SW480 (cell line): ENCODE measurements at places on chromosomes 7 and 10.

- no peak for DNase-seq
These were observed 33.5 kb downstream of the SVOPL start for GRCh38 chr7:138667535-138668228.

GRCh38 chr7:124351950-124352349 lies 319.1 kb upstream of the TMEM229A start:
- DNase-seq, result no peak

GRCh38 chr10:101710059-101710695 lies 15.2 kb upstream of the FBXW4 start:
- DNase-seq, result no peak

DNA sequence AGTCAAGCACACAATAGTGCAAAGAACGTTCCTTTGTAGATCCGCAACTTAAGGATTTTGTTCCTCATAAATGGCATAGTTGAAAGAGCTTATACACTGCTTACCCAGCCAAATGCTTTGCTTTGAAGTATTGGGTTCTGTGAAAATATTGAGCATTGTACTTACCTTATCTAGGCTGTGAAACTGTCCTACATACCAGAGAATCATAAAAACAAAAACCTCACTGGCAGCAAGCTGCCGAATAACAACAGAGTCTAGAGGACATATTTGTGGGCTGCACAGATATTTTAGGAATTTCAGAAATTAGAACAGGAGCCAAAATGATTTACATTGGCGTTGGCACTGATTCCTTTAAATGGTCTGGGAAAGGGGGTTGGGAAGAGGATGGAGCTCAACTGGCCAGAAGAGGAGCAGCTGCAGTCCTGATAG lies 174.8 kb downstream of the RTKN2 start:
- peak; percentile 74 for DNase-seq

GRCh38 chr10:92690915-92691590 lies 1.3 kb downstream of the HHEX start:
- no peak for DNase-seq

- no peak for DNase-seq
These were observed 53.7 kb downstream of the KCNH2 start for GRCh38 chr7:150924369-150924781.

GRCh38 chr10:24722676-24723385 lies 856 bp downstream of the ARHGAP21 start:
- DNase-seq, result peak; percentile 28

GRCh38 chr7:157479326-157479725 lies 142.5 kb downstream of the DNAJB6 start:
- no peak for DNase-seq

DNA sequence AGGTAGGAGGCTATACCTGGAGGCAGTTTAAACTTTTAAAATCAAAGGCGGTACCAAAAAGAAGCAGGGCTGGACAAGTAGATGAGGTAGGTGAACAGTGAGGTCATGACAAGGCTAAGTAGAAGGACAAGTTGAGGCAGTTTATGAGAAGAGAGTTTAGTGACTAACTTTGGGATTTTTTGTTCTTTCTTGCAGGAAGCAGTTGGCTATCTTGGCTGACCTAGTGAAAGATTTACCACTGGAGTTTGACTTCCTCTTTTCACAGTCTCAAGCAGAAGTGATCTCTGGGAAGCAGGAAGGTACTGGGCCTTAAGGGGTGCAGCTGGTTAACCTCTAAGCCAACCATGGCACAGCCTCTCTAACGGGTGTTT lies 26.3 kb downstream of the ENTPD7 start:
- DNase-seq, result no peak

GRCh38 chr10:1402816-1403507 lies 334.4 kb downstream of the ADARB2 start:
- DNase-seq, result no peak

DNA sequence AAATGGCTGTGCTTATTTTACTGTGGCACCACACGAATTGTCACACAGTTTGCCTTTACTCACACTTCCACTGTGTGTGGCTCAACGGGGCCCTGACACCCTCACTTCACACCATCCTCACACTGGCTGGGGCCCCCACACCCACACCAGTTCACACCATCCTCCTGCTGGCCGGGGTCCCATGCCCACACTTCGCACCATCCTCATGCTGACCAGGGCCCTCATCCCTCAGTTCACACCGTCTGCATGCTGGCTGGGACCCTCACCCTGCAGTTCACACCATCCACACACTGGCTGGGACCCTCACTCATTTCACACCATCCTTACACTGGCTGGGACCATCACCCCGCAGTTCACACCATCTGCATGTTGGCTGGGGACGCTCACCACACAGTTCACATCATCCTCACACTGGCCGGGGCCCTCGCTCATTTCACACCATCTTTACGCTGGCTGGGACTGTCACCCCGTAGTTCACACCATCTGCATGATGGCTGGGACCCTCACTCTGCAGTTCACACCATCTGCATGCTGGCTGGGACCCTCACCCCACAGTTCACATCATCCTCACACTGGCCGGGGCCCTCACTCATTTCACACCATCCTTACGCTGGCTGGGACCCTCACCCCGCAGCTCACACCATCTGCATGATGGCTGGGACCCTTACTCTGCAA lies 36.0 kb downstream of the BRI3 start:
- DNase-seq, result no peak

DNA sequence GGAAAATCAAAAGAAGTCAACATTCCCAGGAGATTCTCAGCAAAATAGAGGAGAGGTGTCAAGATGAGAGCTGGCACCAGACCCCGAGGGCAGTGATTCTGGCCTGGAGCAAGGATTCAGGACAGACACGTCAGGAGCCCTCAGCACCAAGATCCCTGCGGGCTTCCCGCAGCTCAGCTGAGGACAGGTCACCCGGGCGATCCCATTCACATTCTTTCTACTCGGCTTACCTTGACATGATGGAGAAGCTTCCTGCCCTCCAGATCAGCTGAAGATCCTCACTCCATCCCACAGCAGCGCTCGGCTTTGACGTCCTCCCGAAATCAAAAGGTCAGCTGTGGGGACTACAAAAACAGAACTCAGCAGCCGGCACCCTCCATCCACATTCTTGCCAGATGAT lies 139.1 kb downstream of the DLG5 start:
- DNase-seq, result no peak

GRCh38 chr10:95335933-95336699 lies 45.3 kb upstream of the PDLIM1 start:
- no peak for DNase-seq

DNA sequence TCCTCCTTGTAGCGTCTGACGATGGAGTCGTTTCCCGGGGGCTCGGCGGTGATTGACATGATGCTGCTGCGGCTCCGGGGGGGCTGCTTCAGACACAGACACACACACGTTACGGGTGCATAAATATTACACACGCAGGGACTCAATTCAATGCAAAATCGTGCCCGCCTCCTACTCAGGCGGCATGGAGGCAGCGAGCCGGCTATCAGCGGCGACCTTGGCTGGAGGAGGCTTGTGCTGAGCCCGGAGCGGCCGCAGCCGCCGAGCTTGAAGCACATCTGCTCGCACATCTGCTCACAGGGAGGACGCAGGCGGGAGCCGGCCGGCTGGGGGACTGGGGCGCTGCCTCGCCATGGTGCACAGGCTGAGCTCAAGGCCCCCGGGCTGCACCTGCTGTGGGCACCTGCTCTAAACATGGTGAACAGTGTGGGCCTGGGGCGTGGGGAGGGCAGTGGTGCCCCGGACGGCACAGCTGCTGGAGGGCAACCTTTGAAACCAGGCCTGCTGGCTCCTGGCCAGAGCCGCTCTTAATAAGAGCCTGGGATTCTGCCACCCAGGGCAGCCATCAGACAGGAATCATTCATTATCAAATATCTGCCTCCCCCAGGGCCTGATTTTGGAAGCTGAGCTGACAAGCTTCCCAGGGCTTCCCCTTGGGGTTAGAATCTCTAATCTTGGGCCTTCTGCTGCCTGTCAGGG lies 84.7 kb upstream of the GNA12 start:
- no peak for DNase-seq

DNA sequence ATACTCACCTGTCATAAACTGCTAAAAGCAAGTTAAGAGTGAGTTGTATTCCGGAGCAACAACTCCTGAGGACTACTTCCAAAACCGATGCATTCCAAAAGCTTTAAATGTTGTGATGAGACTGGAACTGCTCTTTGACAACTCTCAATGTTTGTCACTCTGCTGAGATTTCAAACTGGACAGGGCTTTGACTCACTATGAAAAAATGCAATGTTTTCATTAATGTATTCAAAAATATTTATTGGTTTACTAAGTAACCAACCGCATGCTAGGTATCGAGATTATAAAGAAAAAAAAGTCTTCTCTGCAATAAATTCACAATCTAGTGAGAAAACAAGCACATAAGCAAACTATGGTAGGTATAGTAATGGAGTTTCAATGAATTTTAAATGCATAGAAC lies 107.9 kb upstream of the GNAI1 start:
- no peak for DNase-seq

GRCh38 chr10:63901228-63901627 lies 380.0 kb downstream of the REEP3 start:
- DNase-seq, result no peak

DNA sequence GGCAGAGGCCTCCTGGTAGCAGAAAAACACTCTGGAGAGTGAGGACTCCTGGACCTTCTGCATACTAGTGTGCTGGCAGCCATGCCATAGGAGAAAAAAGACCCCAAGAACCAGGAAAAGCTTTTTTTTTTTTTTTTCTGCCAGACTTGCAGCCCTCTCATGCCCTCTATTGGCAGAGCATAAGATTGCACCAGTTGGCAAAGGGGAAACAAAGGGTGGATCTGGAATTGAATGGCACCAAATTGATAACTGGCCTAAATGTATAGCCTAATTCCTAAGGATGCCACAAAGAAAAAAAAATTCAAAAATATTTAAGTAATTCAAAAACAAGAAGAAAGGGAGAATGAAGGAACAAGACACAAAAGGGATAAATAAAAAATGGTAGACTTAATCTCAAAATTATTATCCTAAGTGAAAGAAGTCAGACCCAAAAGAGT lies 112.5 kb upstream of the GHITM start:
- DNase-seq, result no peak

- no peak for DNase-seq
These were observed 34.0 kb upstream of the SH2D4B start for GRCh38 chr10:80503584-80504157.

- peak; percentile 81 for DNase-seq
These were observed 68.9 kb downstream of the MYOF start for GRCh38 chr10:93413252-93413689.

GRCh38 chr7:101516851-101517250 lies 112.2 kb downstream of the MYL10 start:
- no peak for DNase-seq

DNA sequence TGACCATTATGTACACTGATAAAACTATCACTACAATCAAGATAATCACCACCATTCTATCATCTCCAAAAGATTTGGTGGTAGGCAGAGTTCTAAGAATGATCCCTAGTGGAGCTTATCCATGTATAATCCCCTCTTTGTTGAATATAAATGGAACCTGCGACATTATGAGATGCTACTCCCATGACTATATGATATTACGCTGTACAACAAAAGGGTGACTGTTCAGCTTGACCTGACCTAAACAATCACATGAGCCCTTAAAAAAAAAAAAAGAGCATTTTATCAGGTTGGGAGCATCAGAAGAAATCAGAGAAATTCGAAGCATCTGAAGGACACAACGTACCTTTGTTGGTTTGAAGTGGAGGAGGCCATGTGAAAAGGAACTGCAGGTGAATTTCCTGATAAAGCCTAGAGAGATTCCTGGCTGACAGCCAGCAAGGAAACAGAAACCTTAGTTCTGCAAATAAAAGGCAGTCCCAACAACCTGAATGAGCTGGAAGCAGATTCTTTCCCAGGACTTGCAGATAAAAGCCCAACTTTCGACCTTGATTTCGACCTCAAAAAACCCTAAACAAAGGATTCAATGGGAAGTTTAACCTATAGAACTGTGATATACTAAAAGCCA lies 270.7 kb downstream of the ADRA2A start:
- DNase-seq, result no peak

DNA sequence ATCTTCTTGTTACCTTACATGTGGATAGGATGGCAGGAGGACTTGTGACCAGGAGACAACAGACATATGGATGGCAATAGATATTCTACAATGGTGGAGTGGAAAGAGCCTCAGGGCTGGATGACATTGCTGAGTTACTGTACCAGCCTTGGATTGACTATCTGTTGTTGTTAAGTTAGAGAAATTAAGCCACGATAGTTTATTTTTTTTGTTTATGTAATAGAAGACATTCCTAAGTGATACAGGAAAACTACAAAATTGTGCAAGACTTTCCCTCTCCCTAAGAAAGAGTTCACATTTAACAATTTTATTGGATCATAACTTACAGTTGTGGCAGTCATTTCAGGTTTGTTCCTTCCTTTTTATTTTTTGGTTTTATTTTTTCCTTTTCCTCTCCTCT lies 230.7 kb upstream of the CACNA2D1 start:
- DNase-seq, result no peak

GRCh38 chr10:29540016-29540415 lies 94.8 kb downstream of the SVIL start:
- peak; percentile 7 for DNase-seq

DNA sequence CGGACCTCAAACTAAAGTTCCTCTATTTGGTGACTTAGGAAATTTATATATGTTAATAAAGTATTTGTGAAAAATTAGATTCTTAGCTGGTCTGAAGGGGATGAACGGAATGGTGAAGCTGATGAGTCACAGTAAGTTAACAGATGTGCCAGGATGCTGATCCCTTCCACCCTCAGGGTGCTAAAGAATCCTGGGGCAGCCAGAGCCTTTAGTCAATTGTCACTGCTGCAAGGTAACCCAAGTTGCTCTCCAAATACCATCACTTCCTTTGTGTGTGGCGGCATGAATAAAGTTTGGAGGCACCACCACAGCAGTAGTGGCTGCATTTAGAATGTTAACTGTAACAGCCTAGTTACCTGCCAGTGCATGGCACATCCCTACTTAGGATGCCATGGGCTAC lies 222.6 kb upstream of the PPP1R3A start:
- DNase-seq, result no peak

- DNase-seq, result no peak
These were observed 76.4 kb upstream of the DLX6 start for GRCh38 chr7:96928965-96929364.

- DNase-seq, result no peak
These were observed 40.8 kb upstream of the PRSS58 start for GRCh38 chr7:142298627-142299026.

DNA sequence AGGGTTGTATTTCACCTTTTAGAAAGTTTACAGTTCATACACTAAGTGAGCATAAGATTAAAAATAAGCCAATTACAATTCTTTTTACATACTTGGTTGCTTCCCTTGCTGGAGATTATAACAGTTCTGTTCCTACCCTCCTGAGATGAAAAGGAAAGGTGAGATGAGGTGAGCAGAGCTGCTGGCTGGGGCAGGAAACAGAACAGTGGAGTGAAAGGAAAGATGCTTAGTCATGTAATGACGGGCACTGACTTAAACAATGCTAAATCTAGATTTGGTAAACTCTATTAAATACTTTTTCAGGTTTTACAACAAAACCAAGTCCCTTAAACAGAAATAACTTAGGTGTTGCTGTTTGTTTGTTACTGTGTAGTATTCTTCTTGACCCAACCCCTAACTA lies 19.9 kb upstream of the ZEB1 start:
- peak; percentile 3 for DNase-seq

GRCh38 chr7:93432130-93432529 lies 142.4 kb downstream of the CALCR start:
- no peak for DNase-seq

- DNase-seq, result no peak
These were observed 57.4 kb downstream of the FGFR2 start for GRCh38 chr10:121540732-121541395.

GRCh38 chr10:1966712-1967376 lies 229.5 kb upstream of the ADARB2 start:
- DNase-seq, result no peak
